Purkinje cell (primary cell): ENCODE measurements at places on chromosomes 5 and 9. TPM values are rescaled to one million over a fixed set of nuclear protein-coding genes. Genes with fewer than 3 reads are reported as not detected.

Gene RANBP3L
- polyA plus RNA-seq = 2.1 and 4.0 TPM in 2 replicates

Gene SNCAIP
- 1.0 and 4.6 TPM in 2 replicates for polyA plus RNA-seq

Gene FBP1
- 0.59 TPM in 1 of 2 replicates, not detected in the other for polyA plus RNA-seq

Gene CDH6
- 14.3 and 22.3 TPM in 2 replicates for polyA plus RNA-seq

Gene PCDHGA6
- 0.30 and 0.60 TPM in 2 replicates for polyA plus RNA-seq

Gene PCAT7
- polyA plus RNA-seq = 0.53 TPM in 1 of 2 replicates, not detected in the other

Gene PCDH12
- polyA plus RNA-seq = 0.03 TPM in 1 of 2 replicates, not detected in the other

Gene HRH2
- 8.8 and 11.5 TPM in 2 replicates for polyA plus RNA-seq

Gene NSD1
- 17.5 and 26.8 TPM in 2 replicates for polyA plus RNA-seq

Gene DAB2
- polyA plus RNA-seq = 27.8 and 35.2 TPM in 2 replicates

Gene PAEP
- polyA plus RNA-seq = not detected in 2 replicates

Gene POC5
- 12.0 and 14.1 TPM in 2 replicates for polyA plus RNA-seq

Gene CTXN3
- polyA plus RNA-seq = not detected in 2 replicates

Gene GRIA1
- polyA plus RNA-seq = 77.4 and 86.1 TPM in 2 replicates

Gene WNT8A
- not detected in 2 replicates for polyA plus RNA-seq

Gene SV2C
- polyA plus RNA-seq = 50.4 and 53.8 TPM in 2 replicates

Gene ITK
- not detected in 2 replicates for polyA plus RNA-seq

Gene FRMD3
- 0.35 and 5.1 TPM in 2 replicates for polyA plus RNA-seq

Gene SPATA9
- 0.62 and 3.4 TPM in 2 replicates for polyA plus RNA-seq

Gene PLAC8L1
- polyA plus RNA-seq = not detected in 2 replicates

Gene SHOC1
- 0.62 and 0.76 TPM in 2 replicates for polyA plus RNA-seq

Gene OLFM1
- polyA plus RNA-seq = 48.1 and 207 TPM in 2 replicates

Gene TRAF2
- 1.1 and 1.4 TPM in 2 replicates for polyA plus RNA-seq

Gene CDKN2B
- 19.8 and 25.9 TPM in 2 replicates for polyA plus RNA-seq

Gene TYRP1
- polyA plus RNA-seq = 4.7 TPM in 1 of 2 replicates, not detected in the other

Gene ADAMTSL2
- 0.52 TPM in 1 of 2 replicates, not detected in the other for polyA plus RNA-seq

Gene SLC1A3
- 345 and 350 TPM in 2 replicates for polyA plus RNA-seq

Gene FCN1
- not detected in 2 replicates for polyA plus RNA-seq

Gene MRPL50
- 46.8 and 74.9 TPM in 2 replicates for polyA plus RNA-seq

Gene LHX6
- 0.15 TPM in 1 of 2 replicates, not detected in the other for polyA plus RNA-seq

Gene SPINK13
- polyA plus RNA-seq = 1.2 TPM in 1 of 2 replicates, not detected in the other

Gene PCDHB16
- 0.09 and 0.70 TPM in 2 replicates for polyA plus RNA-seq

Gene MUSK
- polyA plus RNA-seq = not detected in 2 replicates

Gene HCN1
- polyA plus RNA-seq = 96.5 and 103 TPM in 2 replicates

Gene CCL28
- polyA plus RNA-seq = not detected in 2 replicates

Gene GABRA1
- polyA plus RNA-seq = 1,009 and 1,123 TPM in 2 replicates

Gene BARX1
- not detected in 2 replicates for polyA plus RNA-seq

Gene PTPRD
- polyA plus RNA-seq = 8.1 and 17.0 TPM in 2 replicates

Gene CCL27
- 0.66 TPM in 1 of 2 replicates, not detected in the other for polyA plus RNA-seq

Gene INSL6
- 2.3 TPM in 1 of 2 replicates, not detected in the other for polyA plus RNA-seq

Gene PKD2L2
- 1.3 TPM in 1 of 2 replicates, not detected in the other for polyA plus RNA-seq

Gene TMC1
- 0.87 TPM in 1 of 2 replicates, not detected in the other for polyA plus RNA-seq

Gene CENPK
- 20.2 and 25.0 TPM in 2 replicates for polyA plus RNA-seq

Gene C8G
- polyA plus RNA-seq = 0.90 TPM in 1 of 2 replicates, not detected in the other
